Spinal cord (tissue), 10 donors: ENCODE measurements at places on chromosomes 5 and 9. TPM values are rescaled to one million over a fixed set of nuclear protein-coding genes. Genes with fewer than 3 reads are reported as not detected.

FOXI1 gene
- polyA plus RNA-seq: 0.08 TPM

GRCh38 chr5:76604838-76605237 lies 18.4 kb downstream of the F2RL2 start:
- H3K27ac ChIP-seq: no peak overlapping the region
- H3K4me3 ChIP-seq: no peak overlapping the region
- no peaks in the 10 kb centered on the region for H3K27me3 ChIP-seq
- DNase-seq: no peak
- peaks cover 3% of the 10 kb centered on the region for H3K4me1 ChIP-seq

DNA sequence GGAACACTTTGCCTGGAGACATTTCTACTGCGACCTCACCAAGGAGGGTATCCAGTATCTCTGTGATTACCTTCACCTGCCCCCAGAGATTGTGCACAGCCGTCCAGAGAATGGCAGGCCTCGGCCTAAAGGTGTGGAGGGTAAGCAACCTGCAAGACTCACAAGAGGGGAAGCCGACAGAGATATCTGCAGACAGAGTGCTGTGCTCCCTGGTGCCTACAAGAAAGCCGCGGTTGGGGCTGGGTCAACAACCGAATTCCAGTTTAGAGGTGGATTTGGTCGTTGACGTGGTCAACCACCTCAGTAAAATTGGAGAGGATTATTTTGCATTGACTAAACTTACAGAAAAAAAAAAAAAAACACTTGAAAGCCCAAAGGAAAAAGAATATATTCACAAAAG lies 107.8 kb upstream of the ISL1 start:
- no peak overlapping the region for H3K27ac ChIP-seq
- no peak for DNase-seq
- no peaks in the 10 kb centered on the region for H3K36me3 ChIP-seq
- H3K4me1 ChIP-seq: peaks cover 6% of the 10 kb centered on the region

SPATA31C1 gene
- polyA plus RNA-seq: 1.6 TPM

BSPRY gene
- polyA plus RNA-seq: 0.17 TPM

DNA sequence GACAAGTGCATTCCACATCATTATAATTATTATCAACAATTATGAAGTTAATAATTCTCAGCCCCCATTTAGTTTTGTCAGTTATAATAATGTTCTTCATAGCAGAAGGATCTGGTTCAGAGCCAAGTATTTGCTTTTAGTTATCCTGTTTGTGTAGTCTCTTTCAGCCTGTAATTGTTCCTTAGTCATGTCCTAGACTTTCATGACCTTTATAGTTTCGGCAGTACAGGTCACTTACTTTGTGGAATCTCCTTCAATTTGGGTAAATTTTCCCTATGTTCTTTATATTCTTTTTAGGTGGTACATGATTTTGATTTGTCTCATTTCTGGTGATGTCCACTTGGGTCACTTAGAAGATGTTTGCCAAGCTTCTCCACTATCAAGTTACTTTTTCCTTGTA lies 34.3 kb downstream of the UBE2R2 start:
- DNase-seq: no peak
- no peak overlapping the region for H3K27ac ChIP-seq
- H3K4me3 ChIP-seq: no peak overlapping the region
- peaks cover 7% of the 10 kb centered on the region for H3K4me1 ChIP-seq
- no peaks in the 10 kb centered on the region for H3K27me3 ChIP-seq

IQGAP2 gene
- polyA plus RNA-seq: 10.5 TPM

DNA sequence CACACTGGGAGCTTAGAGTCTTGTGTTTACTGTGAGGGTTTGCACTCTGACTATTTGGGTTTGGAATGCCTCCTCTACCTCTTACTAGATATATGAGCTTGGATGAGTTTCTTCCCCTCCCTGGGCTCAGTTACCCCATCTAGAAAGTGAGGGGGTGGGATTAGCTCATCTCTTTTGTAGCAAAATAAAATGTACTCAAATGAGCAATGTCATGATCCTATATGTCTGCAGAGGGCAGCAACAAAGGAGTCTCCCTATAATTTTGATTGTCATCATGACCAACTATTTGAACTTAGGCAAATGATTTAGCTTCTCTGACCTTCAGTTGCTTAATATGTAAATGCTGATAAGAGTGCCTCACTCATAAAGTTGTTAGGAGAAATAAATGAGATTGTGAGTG lies 109.0 kb downstream of the DPYSL3 start:
- H3K36me3 ChIP-seq: peaks cover 56% of the 10 kb centered on the region
- H3K27ac ChIP-seq: no peak overlapping the region
- no peak for DNase-seq
- no peaks in the 10 kb centered on the region for H3K27me3 ChIP-seq
- H3K4me1 ChIP-seq: peaks cover 5% of the 10 kb centered on the region
- H3K4me3 ChIP-seq: no peak overlapping the region

- no peaks in the 10 kb centered on the region for H3K4me1 ChIP-seq
- no peak overlapping the region for H3K27ac ChIP-seq
- no peak for DNase-seq
- no peaks in the 10 kb centered on the region for H3K36me3 ChIP-seq
- H3K4me3 ChIP-seq: no peak overlapping the region
Observed at GRCh38 chr5:158609333-158610050, 490.2 kb downstream of the EBF1 start.

GRCh38 chr5:96725257-96725656 lies 63.1 kb downstream of the CAST start:
- DNase-seq: no peak
- no peaks in the 10 kb centered on the region for H3K36me3 ChIP-seq
- no peak overlapping the region for H3K27ac ChIP-seq
- no peaks in the 10 kb centered on the region for H3K27me3 ChIP-seq
- H3K4me3 ChIP-seq: no peak overlapping the region

CNOT8 gene
- polyA plus RNA-seq: 65.7 TPM

MZB1 gene
- polyA plus RNA-seq: 0.60 TPM

GRCh38 chr5:115558388-115558956 lies 13.9 kb upstream of the FEM1C start:
- no peaks in the 10 kb centered on the region for H3K36me3 ChIP-seq
- H3K4me3 ChIP-seq: no peak overlapping the region
- no peak for DNase-seq

DNA sequence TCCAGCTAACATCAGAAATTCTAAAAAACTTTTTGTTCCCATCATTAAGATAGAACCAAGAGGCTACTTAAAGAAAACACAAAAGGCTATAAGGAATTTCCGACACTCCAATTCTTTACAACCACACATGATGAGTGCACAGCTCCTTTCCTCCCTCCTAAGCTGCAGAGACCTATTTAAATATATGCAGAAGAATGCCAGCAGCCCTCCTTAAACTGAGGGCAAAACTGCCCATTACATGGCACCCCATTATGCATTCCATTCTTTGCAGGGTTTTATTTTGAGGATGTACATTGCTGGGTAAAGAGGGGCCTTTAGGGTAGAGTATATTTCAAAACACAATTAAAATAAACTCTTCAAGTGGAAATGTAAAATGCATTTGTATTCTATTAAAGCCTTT lies 502.9 kb downstream of the RASEF start:
- no peak overlapping the region for H3K27ac ChIP-seq
- DNase-seq: no peak
- H3K36me3 ChIP-seq: no peaks in the 10 kb centered on the region
- H3K27me3 ChIP-seq: no peaks in the 10 kb centered on the region
- H3K4me1 ChIP-seq: no peaks in the 10 kb centered on the region
- no peak overlapping the region for H3K4me3 ChIP-seq

NME5 gene
- polyA plus RNA-seq: 23.8 TPM

CLTB gene
- polyA plus RNA-seq: 191 TPM

DNA sequence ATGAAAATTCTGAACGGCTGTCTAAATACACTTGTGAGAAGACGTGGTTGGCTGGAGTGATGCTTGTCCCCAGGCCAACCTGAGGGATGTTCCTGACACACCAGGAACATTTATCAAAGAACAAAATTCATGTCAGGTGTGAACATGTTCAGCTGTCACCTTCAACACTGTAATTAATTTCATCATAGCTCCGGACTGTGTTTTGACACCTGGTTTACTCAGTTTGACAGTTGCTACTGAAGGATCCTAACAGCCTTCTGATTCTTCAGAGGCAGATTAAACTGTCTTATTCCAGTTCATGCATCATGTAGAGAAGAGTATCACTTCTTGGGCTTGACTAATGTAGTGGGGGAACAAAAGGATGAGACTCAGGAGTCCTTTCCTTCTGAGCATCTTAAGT lies 134.1 kb downstream of the NPR3 start:
- no peaks in the 10 kb centered on the region for H3K4me1 ChIP-seq
- no peaks in the 10 kb centered on the region for H3K27me3 ChIP-seq
- H3K27ac ChIP-seq: no peak overlapping the region
- H3K36me3 ChIP-seq: no peaks in the 10 kb centered on the region

DNA sequence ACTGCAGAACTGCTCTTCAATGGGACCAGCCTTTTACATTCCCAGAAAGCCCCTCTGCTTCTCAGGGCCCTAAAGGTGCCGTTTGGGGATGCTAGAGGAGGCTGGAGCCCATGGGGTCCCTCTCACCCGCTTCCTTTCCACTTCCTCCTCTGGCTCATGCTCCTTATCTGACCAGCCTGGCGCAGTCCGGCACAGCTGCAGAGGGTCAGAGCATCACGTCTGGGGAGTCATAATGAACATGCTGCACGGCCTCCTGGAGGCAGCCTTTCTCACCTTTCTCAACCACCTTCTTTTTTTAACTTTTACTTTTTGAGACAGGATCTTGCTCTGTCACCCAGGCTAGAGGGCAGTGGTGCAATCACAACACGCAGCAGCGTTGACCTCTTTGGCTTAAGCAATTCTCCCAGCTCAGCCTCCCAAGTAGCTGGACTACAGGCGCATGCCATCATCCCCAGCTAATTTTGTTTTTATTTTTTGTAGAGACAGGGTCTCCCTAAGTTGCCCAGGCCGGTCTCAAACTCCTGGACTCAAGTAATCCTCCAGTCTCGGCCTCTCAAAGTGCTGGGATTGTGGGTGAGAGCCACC lies 15.1 kb upstream of the TCF7 start:
- peaks cover 52% of the 10 kb centered on the region for H3K4me1 ChIP-seq
- H3K4me3 ChIP-seq: no peak overlapping the region
- H3K27ac ChIP-seq: no peak overlapping the region
- peaks cover 2% of the 10 kb centered on the region for H3K27me3 ChIP-seq

DNA sequence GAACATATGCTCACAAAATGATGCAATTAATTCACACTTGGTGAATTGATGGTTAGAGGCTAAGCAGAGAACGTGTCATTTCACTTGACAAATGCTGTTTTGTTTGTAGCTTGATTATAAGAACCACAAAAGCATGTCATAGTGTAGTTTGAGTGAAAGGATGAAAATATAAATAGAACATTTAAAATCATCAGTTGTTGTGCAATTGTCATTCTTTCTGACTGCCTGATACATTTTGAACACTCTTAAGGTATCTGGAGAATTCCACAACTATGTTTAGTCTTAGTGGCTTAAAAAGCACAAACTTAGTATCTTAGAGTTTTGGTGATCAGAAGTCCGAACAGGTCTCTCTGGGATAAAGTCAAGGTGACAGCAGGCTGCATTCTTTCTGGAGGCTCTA lies 129.4 kb downstream of the BASP1 start:
- H3K4me3 ChIP-seq: no peak overlapping the region
- DNase-seq: no peak
- H3K4me1 ChIP-seq: no peaks in the 10 kb centered on the region

SLC45A2 gene
- polyA plus RNA-seq: 0.56 TPM
